ACHN (cell line): ENCODE measurements at places on chromosomes 6 and 20.

- DNase-seq, result no peak
Measured at GRCh38 chr6:46217671-46218131, 46.9 kb upstream of the ENPP5 start.

DNA sequence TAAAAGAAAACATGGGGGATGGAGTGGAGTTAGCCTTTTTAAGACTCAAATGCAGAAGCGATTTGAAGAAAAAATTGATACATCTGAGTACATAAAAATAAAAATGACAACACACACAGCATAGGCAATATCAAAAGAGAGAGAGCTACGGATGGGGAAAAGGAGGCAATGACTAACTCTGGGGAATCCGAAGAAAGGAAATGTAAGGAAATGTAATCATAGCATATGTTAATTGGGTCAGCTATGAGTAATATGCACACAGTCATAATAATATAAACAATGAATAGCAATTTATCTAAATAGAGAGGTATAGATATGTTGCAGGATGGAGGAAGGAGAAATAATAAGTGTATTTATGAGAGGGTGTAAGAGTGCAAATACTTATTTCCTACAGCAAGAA is 83.4 kb downstream of the NOL4L start:
- DNase-seq, result no peak

GRCh38 chr6:28777147-28777461 is 146.7 kb downstream of the TRIM27 start:
- DNase-seq, result no peak

- DNase-seq, result no peak
Measured at GRCh38 chr20:56440346-56441007, 27.9 kb upstream of the RTF2 start.

- no peak for DNase-seq
Measured at GRCh38 chr6:5080574-5080973, 4.6 kb upstream of the PPP1R3G start.

- DNase-seq, result no peak
Measured at GRCh38 chr6:26743157-26743821, 83.7 kb upstream of the ZNF322 start.

DNA sequence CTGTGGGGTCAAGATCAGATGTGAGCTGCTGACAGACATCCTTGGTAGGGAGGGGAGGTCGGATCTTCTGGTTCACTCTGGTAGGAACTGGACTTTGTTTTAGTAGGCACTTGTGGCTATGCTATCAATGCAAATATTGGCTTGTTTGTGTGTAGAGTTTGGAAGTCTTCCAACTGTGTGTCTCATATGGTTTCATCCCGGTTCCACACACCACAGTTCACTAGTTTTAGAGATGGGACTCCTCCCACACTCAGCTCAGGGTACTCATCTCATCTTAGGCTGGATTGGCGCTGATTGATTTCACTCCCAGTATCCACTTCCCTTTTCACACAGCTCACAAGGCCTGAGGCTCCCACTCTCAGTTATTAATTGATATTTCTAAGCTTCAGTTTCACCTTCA is 161.3 kb downstream of the THBS2 start:
- DNase-seq, result no peak

DNA sequence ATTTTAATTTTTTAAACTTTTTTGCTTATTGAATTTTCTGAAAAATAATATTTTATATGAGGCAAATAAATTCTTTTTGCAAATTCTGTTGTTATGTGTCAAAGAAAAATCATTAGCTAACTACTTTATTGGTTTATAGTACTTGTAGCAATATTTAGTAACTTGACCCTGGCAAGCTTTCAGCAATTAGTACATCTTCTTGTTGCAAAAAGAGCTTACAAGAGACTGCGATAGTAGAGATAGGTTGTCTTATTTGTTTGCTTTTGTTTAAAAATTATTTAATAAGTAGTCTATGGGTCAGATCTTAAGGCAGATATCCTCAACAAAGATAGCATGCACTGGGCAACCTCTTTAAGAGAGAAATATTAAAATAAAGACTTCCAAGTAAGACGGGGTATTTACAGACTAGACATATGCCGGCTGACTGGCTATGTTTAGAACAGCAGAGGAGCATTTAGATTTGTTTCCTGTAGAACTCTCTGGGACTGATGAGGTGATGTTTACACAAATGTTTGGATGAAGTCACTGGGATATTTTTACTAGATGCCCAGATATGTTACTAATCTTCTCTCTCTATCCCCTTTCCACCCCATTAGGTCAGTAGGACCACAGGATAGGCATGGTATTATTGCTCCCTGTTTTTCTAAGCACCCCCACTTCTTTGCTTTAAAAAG is 25.0 kb downstream of the VGLL2 start:
- no peak for DNase-seq

DNA sequence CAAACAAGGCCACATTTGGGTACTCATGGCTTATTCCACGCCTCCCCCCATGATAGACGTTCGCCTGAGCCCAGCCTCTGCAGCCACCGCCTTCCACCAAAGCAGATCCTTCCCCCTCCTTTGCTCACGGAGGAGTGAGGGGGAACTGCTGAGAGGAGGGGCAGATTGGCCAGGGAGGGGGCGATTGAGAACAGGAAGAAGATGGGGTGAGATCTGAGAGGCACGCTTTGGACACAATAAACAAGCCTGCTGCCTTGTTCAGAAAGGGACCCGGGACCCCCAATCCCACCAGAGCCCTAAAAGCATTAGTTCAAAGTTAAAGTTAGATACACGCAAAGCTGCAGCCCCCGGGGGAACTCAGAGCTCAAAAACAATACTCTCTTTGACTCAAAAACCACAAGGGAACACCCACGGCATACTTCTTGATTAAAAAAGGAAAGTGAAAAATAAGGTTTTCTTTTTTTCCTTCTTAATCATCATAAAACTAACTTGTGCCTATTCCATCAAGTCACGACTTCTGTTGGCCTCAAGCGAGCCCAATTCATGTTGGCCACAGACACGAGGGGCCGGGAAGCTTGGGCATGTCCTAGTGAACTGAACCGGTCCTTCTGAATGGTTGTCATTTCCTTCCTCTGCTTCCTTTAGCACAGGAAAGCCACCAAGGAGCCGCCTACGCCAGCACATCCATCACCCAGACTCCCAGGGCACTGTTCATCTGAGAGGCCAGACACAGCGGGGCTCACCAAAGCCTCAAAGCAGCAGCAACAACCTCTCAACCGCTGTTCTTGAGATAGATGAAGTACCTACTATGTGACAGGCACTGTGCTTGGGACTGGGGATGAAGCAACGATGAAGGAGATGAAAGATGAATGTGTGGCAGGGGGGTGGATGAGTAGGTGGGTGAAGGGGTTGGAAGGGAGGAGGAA is 44.7 kb downstream of the NFATC2 start:
- DNase-seq, result no peak

- no peak for DNase-seq
Measured at GRCh38 chr20:23083553-23084220, 2.4 kb downstream of the CD93 start.

DNA sequence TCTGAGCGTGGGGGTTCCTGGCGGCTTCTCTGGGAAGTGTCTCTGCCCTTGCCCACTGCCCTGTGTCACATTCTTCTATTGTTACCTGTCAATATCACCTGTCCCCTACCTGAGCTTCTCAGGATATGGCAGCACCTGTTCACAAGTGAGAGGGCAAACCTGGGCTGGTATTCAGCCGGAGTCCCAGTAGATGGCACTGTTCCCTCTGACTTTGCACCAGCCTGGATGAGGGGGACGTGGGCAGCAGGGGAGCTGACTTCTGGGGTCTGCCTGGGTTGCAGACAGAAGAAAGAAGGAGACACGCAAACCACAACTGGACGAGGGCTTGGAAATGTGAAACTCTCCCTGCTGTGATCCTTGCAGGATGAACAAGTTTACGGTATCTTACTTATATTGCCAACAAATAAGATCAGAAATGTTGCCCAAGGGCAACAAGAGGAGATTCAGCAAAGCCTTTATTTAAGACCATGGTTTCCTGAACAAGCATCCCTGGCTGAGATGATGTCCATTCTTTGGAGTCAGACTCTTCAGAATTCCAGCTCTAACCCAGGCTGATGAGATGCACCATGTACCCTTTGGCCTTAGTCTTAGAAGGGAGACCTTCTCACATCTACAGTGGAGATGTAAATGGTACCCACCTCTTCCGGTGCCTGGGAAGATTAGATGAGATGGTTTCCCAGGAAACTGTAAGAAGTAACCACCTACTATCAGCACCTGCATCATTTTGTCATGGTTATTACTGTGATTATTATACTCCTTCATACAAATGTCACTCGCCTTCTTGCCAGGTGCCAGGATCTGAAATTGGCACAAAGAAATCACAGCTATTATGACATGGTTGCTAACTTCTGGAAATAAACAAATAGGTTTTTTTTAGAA is 400.0 kb upstream of the CDH4 start:
- DNase-seq, result peak; percentile 19

DNA sequence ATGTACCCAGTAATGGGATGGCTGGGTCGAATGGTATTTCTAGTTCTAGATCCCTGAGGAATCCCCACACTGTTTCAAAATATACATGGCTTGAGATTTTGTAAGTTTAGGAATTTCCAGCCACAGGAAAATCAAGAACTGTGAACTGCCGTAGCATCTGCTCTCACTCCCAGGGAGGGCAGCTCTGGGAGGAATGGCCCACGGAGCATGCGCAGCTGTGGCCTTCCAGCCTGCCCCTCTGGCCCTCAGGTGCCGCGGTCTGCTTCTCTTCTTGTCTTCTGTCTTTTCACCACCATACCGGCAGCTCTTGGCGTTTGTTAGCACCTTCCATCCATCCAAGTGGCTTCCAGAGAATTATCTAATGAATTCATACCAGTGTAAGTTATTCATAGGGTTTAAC is 19.9 kb upstream of the EXOC2 start:
- DNase-seq, result no peak

DNA sequence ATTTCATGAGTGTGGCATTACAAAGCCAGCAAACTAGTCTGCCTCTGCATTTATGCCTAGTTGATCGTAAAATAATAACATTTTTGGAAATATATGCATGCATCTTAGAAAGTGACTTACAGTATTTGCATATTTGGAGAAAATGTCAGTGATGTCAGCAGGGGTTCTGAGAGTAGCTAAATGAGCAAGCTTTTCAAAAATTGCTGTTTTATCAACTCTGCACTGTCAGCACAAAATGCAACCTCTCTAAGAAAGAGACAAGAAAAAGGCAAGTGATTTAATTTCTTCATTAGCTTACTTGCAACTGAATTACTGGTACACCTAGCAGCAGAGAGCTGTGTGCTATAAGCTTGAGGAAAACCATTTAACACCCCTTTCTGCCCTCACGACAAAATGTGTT is 632.5 kb upstream of the MMS22L start:
- DNase-seq, result no peak

- DNase-seq, result no peak
Measured at GRCh38 chr6:113595911-113596376, 261.2 kb upstream of the MARCKS start.

DNA sequence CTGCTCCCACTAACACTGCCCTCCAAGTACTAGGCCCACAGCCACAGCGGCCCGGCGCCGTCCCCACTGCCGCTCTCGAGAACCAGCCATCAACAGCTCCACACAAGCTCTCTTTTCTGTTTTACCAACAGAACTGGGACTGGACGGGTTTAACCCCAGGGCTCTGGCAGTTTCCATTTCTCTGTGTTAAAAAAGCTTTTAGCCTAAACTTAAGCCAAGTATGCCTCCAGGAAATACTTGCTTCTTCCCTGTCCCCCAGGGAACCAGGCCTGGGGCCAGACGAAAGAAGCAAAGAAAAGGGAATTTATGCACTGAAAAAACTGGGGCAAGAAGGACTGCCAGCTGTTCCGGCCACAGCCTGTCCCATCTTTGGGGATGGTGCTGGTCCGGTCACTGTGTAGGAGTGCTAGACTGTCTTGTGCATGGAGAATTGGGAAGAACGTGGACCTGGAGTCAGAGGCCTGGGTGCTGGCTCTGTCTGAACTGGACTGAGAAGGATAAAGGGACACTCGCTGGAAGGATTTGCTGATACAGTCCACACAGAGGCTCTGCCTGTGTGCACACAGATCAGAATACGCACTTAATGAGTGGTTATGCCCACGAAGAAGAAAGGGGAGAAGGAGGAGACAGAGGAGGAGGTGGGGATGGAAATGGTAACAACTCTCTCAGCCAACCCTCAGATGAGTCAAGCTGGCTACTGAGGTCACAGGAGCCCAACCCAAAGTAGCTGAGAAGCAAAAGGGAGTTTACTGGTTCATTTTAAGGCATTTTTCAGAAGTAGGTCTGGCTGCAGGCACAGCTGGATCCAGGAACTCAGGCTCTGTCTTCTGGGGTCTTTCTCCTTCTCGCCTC is 254.4 kb upstream of the PMEPA1 start:
- DNase-seq, result no peak

DNA sequence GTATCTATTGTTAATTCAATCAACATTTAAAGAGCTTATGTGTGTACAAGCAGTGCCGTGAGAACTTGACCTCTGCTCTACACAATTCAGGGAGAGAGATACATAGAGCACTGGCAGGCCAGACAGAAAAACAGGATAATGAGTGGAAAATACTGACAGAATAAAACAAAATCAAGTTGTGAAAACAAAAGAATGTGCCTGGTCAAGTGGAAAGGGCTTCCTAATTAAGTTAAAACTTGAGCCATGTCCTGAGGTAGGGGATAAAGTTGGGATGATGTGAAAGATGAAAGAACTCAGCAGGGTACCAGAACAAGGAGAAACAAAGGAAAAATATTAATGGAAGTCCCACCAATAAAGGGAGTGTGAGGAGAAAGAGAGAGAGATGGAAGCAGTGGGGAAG is 672.8 kb downstream of the GRIK2 start:
- DNase-seq, result no peak

DNA sequence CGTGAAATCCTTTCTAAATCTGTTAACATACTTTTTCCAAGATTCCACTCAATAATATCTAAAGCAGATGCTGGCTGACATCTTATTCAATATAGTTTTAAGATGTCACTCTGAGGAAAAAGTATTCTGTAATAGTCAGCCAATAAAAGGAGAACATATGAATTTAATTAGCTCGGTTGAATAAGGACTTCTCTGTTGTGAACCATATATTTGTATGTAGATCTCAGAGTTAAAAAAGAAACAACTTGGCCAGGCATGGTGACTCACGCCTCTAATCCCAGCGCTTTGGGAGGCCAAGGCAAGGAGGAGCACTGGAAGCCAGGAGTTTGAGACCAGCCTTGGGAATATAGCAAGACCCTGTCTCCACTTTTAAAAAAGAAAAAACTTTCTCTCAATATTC is 7.4 kb upstream of the CD24 start:
- no peak for DNase-seq

DNA sequence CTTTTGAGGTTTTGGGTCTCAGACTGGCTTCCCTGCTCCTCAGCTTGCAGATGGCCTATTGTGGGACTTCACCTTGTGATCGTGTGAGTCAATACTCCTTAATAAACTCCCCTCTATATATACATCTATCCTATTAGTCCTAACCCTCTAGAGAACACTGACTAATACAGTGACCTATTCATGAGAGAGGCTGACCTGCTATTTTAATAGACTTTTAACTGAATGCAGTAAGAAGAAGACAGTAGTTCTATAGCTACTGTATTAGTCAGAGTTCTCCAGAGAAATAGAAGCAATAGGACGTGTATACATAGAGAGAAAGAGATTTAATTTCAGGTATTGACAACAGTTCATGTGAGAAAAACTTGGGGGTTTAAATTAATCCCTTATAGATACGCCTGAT is 53.3 kb upstream of the SMLR1 start:
- no peak for DNase-seq

- peak; percentile 42 for DNase-seq
Measured at GRCh38 chr6:118708055-118708454, 56.7 kb upstream of the CEP85L start.
